ENCODE measurements at places on chromosomes 2 and 18.

DNA sequence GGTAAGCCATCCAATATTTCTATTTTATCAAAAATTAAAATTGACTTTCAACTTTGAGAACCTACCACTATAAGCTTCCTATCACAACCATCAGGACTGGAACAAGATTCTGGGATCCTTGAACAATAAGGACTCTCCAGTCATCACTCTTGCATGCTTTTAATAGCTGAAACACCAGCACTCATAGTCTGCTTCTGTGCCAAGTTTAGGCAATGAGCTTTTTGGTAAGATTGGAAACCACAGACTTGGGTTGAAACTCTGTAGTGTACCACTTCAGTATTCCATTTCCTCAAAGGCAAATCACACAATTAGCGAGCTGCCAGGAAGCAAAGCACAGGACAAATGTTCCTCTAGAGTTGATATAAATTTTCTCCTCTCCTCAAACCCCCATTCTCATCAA, 1065.8 kb upstream of the SLC39A10 start:
- DNase-seq = no peak

DNA sequence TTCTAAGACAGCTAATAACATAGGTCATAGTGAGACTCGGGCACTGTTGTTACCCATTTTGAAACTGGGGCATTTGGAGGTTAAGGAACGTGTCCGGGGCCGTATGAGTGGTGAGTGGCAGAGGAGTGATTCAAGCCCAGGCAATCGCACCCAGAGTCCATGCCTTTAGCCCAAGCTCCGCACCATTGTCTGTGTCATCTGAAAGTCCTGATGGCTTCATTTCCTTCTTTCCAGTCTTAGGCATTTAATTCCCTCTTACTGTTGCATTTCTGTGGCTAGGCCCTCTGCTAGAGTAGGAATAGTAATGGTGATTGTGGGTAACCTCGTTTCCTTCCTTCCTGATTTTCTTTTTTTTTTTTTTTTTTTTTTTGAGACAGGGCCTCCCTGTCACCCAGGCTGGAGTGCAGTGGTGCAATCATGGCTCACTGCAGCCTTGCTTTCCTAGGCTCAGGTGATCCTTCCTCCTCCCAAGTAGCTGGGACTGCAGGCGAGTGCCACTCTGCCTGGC, 49.8 kb upstream of the ASB1 start:
- no peak for DNase-seq

GRCh38 chr2:205568620-205569019, 113.7 kb upstream of the NRP2 start:
- no peak for DNase-seq

DNA sequence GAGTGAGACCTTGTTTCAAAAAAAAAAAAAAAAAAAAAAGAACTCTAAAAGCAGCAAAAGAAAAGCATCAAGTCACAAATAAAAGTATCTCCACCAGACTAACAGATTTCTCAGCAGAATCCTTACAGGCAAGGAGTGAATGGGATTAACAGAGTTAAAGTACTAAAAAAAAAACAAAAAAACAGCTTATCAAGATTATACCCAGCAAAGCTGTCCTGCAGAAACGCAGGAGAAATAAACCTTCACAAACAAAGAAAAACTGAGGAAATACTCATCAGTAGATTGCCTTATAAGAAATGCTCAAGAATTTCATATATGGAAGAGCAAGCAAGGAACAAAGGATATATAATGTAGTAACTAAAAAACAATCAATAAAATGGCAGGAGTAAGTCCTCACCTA, 35.6 kb downstream of the USP34 start:
- no peak for DNase-seq

DNA sequence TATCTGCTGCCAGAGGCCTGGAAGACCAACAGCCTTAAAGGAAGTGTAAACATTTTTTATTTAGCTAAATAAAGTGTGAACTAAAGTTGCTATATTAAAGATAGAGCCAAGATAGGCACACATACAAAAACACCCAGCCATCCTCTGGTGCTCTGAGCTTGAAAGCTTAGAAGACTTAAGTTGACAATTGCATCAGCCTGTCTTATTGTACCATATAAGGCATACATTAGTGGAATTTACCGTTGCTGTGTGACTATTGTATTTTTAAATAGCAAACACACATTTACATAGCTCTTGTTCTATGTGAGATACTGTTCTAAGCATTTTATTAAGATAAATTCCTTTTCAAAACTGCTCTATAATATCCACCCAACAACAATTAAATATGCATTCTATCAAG, 736.6 kb upstream of the ZEB2 start:
- DNase-seq = peak; percentile 3

- no peak for DNase-seq
Measured at GRCh38 chr2:223865907-223866508, 28.6 kb upstream of the AP1S3 start.

- DNase-seq = peak; percentile 40
Measured at GRCh38 chr2:43676322-43677050, at the start of gene C1GALT1C1L. TSS of gene C1GALT1C1L (minus strand) at chr2:43676429. CDS start at chr2:43676322, 107 bp downstream.

DNA sequence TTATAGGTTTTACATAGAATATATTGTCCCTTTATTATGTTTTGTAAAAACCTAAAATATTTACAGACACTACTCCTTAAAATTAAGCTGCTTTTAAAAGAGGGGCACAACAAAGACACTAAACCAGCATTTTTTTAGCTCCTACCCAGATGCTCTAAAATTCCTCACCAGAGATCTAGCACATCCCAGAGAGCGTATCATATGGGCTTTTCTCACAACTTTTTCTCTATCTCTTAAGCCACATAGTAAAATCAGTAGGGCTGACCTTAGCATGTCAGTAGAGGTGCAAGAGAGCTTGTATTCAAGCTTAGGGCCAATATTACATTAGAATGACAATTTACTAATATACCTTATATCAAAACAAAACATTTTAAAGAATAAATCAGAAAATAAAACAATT, 216.3 kb downstream of the TMX3 start:
- no peak for DNase-seq

GRCh38 chr2:134711692-134712091, 7.1 kb downstream of the TMEM163 start:
- DNase-seq = no peak

DNA sequence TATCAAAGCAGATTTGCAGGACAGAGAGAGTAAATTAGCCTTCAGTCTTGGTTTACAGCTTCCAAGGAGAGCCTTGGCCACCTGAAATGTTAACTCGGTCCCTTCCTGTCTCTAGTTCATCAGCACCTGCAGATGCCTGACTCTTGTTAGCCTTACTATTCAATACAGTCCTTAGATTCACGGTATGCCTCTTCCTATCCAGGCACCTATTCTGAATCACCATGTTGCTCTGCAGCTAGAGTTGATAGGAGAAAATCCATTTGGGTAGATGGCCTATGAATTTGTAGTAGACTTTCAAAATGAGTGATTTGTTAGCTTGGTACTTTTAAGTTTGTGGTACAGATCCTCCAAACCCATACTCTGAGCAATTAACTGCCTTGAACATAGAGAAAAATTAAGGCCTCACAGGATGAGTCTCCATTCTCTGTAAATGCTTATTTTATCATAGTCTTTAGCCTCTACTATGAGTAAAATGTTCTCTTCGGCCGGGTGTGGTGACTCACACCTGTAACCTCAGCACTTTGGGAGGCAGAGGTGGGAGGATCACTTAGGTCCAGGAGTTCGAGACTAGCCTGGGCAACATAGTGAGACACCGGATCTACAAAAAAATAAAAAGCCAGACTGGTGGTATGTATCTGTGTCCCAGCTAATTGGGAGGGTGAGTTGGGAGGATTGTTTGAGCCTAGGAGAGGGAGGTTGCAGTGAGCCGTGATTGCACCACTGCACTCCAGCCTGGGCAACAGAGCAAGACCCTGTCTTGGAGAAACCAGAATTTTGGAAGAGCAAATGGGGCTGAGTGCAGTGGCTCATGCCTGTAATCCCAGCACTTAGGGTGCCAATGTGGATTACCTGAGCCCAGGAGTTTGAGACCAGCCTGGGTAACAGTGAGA, 32.9 kb downstream of the PTCD3 start:
- no peak for DNase-seq

GRCh38 chr2:197134206-197134605, 176.4 kb downstream of the ANKRD44 start:
- DNase-seq = no peak

- peak; percentile 22 for DNase-seq
Measured at GRCh38 chr2:190407662-190408537, at the start of gene MFSD6. TSS of gene MFSD6 (plus strand) at chr2:190408355. CDS start at chr2:190436030, 27,675 bp downstream.

- no peak for DNase-seq
Measured at GRCh38 chr2:39659765-39660611, 5.7 kb upstream of the TMEM178A start.

DNA sequence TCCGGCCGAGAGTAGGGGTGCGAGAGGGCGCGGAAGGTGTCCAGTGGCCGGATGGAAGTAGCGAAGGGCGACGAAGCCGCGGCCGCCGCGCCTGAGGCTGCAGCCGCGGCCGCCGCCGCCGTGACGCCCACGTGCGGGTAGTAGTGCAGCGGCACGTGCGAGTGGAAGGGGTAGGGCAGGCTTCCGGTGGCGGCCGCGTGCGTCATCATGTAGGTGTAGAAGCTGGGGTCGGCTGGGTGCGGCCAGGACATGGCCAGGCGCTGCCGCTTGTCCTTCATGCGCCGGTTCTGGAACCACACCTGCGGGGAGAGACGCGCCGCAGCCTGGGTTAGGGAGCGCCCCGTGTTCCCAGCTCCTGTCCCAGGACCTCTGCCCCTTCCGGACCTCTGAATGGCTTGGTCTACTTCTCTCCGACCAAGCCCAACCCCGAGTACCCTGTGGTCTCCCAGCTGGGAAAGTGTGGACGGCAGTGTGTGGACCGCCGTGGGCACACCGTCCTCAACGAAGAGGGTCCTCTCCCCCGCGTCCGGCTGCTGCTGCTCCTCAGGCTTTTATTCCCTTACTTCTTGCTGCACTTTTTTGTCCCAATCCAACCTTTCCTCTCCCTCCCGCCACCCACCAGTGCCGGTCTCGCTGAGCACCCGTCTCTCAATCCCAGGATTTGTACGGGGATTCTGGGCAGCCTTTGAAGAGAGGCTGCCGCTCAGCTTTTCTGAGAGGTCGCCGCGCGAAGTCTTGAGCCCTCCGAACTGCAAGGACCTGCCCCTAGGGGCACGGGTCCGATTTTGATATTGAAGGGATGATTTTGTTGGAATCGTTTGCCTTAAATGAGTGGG, 3.0 kb downstream of the EVX2 start:
- peak; percentile 72 for DNase-seq

Measured in A673 (cell line).